Iris pigment epithelial cell (primary cell): ENCODE measurements at places on chromosomes 16 and 17.

DNA sequence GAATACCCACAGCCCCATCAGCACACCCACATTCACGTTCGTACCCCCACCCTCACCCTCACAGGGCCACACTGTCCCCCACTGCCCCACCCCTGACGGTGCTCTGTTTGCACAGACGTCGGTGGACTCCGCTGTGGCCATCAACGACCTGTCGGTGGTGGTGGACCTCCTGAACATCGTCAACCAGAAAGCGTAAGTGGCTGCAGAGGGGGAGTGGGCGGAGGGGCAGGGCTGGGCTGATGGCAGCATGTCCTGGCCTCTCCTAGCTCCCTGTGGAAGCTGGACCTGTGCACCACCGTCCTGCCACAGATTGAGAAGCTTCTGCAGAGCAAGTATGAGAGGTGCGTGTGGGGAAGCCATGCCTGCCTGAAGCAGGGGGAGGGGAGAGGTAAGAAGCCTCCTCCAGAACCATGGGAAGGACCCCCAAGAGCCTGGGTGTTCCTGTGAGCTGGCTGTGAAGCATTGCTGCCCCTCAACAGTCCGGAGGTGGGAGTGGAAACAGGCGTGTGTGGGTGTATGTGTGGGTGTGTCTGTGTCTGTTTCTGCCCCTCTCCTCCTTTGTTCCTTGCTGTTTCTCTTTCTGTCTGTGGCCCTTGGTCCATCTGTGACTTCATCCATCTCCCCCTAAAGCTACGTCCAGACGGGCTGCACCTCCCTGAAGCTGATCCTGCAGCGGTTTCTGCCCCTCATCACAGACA lies 20.3 kb downstream of the KATNB1 start:
- DNase-seq: no peak

DNA sequence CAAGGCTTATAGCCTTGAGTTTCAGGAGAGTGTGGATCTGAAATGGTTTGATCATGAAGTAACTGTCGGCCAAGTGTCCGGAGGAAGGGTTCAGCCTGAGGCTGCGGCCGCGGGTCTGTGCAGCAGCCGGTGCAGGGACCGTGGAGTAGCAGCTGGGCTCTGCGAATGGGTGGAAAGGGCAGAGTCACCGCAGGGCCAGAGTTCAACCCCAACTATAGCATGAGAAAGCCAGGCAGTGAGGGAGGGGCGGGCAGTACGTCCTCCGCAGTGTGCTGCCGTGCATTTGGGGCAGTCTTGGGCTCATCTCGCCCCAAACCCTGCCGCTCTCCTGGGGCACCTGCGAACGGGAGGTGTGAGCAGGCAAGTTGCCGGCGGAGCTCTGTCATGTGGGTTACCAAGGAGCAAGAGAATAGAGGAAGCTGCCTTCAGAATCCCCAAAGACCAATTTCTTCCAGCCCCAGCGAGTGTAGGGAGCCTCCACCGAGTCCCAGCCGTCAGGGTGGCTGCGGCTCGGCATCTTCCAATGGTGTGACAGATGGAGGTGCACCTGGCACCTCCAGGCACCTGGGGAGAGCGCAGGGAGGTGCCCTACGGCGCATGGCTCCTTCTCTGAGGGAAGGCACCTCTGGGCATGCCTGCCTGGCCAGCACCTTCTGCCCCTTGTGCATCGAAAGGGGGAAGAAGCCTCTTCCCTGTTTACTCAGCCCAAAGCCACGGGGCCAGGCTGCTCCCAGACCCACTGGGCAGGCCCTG lies 87.3 kb downstream of the RPA1 start:
- no peak for DNase-seq

DNA sequence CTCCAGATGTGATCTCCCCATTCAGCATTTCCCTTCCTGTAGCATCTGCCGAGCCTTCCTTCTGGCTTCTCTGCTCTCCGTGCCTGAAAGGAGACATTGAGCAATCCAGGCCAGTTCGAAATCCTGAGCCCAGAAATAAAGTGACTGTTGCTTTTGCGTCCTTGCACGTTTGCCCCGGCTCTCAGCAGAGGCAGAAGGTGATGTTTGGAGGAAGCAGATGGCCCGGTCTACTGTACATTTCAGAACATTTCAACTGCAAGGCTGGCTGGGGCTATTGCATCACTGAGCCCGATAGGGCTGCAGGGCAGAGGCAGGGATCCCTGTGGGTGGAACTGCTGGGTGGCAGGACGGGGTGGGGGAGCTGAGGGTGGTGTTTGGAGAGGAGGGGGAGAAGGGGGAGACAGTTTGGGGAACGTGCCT lies 29.4 kb downstream of the IRF8 start:
- peak; percentile 44 for DNase-seq

DNA sequence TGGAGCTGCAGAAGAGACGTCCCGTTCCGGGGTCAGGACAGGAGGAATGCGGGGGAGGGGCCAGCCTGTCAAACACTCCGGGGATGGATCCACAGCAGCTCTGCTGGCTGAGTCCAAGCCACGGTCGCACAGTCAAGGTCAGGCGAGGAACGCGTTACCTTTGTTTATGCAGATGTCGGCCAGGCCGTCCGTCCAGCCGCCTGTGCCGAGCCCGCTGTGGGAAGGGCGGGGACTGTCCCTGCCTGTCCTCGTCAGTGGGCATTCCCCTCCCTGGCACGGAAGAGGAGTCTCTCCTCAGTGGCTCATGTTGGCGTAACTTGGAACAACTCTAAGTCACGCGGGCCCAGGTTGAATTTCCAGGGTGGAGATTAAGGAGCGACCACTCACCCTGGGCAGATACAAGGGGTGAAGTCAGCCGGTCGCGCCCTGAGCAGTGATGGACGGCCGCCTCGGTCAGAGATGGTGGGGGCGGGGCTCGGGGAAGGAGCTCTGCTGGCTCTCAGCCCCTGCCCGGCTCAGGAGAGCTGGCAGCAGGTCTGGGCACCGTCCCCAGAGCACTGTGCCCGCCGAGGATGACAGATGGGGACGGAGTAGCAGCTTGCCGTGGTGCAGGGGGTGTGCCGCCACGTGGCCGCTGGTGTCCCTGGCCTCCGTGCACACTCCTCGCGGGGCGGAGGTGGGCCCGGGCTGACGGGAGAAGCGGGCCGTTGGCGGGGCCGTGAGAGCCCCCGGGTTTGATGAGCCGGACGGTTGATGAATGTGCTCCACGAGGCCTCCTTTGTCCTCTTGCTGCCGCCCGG lies 7.3 kb downstream of the CACNA1H start:
- DNase-seq: no peak

GRCh38 chr16:51163366-51163765 lies 12.3 kb upstream of the SALL1 start:
- no peak for DNase-seq

DNA sequence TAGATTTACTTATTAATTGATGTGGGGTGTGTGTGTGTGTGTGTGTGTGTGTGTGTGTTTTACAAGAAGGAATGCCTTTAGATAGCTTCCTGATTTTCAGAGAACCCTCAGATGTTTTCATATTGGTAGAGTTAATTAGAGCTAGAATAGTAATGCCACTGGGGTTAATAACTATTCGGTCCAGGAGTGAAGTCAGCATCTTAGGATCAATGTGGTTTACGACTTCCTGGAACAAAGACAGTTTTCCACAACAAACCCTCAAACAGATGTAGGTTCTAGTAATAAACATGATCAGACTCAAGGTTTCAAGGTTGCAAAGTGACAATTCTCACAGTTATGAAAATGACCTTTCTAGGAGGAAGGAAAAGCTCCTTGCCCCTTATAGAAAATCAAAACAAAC lies 12.2 kb upstream of the SLC52A1 start:
- no peak for DNase-seq

DNA sequence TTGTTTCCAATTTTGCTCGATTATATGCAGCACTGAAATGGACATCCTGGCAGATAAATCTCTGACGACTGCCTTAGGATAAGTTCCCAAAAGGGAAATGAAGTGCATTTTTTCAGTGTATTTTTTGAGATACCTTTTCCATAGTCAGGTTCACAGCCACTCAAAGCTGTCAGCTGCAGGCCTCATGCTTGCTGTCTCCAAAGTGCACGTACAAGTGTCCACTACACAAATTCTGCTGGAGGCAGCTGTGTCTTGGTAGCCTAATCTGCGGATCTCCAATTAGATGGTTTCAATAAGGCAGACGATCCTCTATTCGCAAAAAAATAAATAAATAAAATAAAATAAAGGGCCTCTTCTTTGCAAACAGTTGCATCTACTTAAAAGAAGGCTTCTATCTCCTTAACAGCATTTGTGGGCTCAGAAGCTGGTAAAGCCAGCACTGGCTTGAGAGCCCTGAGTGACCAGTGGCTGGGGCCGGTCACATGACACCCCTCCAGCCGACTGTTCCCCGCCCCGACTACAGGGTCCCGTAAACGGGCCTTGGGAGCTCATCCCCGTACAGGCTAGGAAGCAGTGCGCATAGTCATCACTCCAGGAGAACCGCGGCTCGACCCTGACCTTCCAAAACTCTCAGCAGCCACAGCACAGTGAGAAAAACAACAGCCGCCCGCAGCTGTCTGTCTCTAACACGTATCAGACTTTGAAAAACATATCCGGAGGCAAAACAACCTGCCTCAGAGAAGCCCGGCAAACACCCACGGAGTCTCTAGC lies 18.8 kb downstream of the RPH3AL start:
- peak; percentile 63 for DNase-seq

DNA sequence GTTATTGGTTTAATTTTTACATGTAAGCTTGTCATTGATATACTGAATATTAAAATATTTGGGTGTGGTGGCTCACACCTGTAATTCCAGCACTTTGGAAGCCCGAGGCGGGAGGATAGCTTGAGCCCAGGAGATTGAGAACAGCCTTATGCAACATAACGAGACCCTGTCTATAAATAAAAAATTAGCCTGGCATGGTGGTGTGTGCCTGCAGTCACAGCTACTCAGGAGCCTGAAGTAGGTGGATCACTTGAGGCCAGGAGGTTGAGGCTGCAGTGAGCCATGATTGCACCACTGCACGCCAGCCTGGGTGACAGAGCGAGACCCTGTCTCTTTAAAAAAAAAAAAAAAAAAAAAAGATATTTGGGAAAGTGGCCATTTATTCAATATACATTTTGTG lies 32.3 kb downstream of the NFAT5 start:
- DNase-seq: no peak

GRCh38 chr17:742147-742793 lies 9.8 kb downstream of the GEMIN4 start:
- no peak for DNase-seq

GRCh38 chr17:30926516-30926915 lies 4.8 kb downstream of the ADAP2 start:
- no peak for DNase-seq

- no peak for DNase-seq
Observed at GRCh38 chr16:31420037-31420436, 8.1 kb downstream of the COX6A2 start.

GRCh38 chr17:15023589-15024336 lies 241.4 kb downstream of the PMP22 start:
- peak; percentile 9 for DNase-seq

DNA sequence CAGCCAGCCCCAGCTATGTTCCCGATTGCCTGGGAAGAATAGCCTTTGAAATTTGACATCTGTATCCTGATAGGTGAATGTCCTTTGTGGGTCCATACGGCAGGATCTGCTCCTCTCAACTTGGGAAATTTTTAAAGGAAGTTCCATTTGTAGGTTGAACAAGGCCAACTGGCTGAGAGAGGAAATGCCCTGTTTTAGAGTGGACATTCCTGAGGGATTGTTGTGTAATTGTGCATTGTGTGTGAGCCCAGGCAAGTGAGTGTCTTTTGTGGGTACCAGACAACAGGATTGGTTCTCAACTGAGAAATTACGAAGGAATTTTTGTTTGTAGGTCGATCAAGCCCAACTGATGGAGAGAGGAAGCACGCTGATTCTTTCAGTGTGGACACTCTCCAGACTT lies 2.6 kb upstream of the CPHXL2 start:
- DNase-seq: peak; percentile 7

GRCh38 chr17:10888858-10889257 lies 51.0 kb upstream of the PIRT start:
- no peak for DNase-seq

- peak; percentile 21 for DNase-seq
Observed at GRCh38 chr17:78599419-78599818, 22.2 kb upstream of the DNAH17 start.

GRCh38 chr16:19001788-19002187 lies 18.1 kb downstream of the TMC7 start:
- peak; percentile 44 for DNase-seq

- DNase-seq: no peak
Observed at GRCh38 chr17:61411011-61411260, 11.3 kb downstream of the TBX2 start.

GRCh38 chr17:38674014-38674748 lies 576 bp downstream of the EPOP start:
- no peak for DNase-seq

DNA sequence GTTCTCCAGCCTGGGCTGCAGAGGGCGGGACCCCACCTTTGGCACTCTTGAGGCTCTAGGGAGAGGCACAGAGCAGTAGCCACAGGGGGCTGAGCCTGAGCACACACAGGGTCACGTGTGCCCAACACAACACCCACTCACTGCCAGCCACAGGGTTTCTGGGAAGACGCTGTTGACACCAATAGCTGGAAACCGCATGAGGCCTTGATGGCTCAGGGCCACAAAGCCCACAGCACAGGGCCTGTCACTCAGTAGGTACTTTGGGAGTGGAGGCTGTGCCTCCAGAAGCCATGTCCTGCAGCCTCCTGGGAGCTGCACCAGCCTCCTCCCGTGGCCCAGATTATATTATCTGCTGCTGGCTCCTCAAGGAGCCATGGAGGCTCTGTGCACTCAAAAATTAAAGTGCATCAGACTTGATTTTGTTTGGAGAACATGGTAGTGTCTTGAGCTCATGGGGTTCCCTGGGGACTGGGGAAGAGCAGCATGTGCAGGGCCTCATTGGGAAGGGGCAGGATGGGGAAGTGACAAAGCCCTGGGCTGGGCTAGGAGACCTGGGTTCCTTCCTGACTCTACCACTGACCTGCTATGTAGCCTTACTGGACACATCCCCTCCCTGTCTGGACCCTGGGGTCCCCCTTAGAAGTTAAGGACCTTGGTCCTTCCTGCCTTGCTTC lies 12.5 kb upstream of the SREBF1 start:
- peak; percentile 29 for DNase-seq

GRCh38 chr17:21474815-21475214 lies 98.7 kb downstream of the KCNJ12 start:
- DNase-seq: no peak

GRCh38 chr17:17365476-17366110 lies 62.4 kb downstream of the NT5M start:
- no peak for DNase-seq

DNA sequence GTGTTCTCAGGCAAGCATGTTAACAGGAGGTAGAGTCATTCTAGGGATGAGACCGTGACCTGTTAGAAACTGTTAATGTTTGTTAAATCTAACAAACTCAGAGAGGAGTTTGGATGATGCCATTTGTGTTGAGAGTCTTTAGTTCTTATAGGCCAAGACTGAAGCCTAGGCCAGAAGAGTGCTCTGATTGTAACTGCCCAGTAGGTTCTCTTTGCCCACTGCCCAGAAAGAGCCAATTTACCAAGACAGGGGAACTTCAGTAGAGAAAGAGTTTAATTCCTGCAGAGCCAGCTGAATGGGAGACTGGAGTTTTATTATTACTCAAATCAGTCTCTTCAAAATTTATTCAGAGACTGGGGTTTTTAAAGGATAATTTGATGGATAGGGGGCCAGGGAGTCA lies 42.5 kb downstream of the ARHGAP44 start:
- no peak for DNase-seq
